ENCODE measurements at places on chromosomes 4 and X. TPM values are rescaled to one million over a fixed set of nuclear protein-coding genes. Genes with fewer than 3 reads are reported as not detected.

The ITM2A gene
- 3.3 TPM for total RNA-seq

The CENPVL2 gene
- total RNA-seq: 0.41 TPM

The APELA gene
- total RNA-seq: not detected

The GPM6B gene
- 0.57 TPM for total RNA-seq

The IL15 gene
- total RNA-seq: 2.3 TPM

The RHOXF2 gene
- total RNA-seq: not detected

The NLRP2B gene
- not detected for total RNA-seq

The ADH5 gene
- total RNA-seq: 466 TPM

The PRR32 gene
- not detected for total RNA-seq

The CFAP47 gene
- total RNA-seq: not detected

The CXCL11 gene
- total RNA-seq: not detected

The NIPAL1 gene
- 0.90 TPM for total RNA-seq

The ELOVL6 gene
- 23.0 TPM for total RNA-seq

The DNAAF6 gene
- not detected for total RNA-seq

All from fibroblast of the aortic adventitia (primary cell).